Activated CD4-positive, alpha-beta T cell treated with anti-CD3 and anti-CD28 coated beads for 24 hours (primary cell): ENCODE measurements at places on chromosomes 7 and 10.

GRCh38 chr10:49526619-49527018, 12.3 kb downstream of the ERCC6 start:
- DNase-seq = no peak

- DNase-seq = no peak
Measured at GRCh38 chr10:124145109-124145870, 51.9 kb upstream of the CHST15 start.

DNA sequence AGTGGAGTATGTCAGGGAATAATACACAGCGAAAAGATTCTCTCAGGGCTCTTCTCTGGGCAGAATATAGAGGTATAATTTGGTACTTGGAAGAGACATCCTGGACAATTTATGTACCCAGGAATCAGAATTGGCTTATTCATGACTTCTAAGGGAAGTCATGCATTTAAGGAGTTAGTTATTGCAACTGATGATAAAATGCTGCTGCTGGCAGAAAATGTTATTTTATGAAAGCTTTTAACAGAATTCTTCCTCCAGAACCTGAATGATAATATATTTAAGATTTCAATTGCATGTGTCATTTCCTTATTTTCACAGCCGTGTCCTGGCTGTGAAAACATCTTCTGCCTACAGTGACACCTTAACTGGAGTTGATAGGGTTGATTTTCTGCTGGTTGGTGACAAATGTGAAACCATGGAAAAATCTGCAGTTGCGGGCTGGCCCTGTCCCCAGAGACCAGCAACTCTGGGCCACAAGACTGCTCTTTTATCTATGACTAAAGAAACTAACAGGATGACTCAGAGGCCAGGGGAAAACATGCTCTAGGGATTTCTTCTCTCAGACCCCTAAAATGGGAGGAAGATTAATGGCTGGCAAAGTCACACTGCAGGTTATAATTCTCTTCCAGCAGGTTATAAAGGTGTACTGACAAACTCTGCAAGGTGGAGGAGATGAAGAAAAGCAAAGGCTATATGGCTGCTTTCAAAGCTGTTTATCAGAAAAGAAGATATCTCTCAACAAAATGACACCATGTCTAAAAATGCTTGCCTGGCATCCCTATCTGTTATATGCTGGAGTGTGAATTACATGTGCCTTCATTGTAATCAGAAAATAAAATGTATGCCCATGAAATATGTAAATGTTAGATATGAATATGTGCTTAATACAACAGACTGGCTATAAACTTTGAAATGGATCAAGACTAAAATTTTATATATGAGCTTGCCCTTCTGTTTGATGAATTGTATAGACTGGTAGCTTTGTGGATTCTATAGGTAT, 12.1 kb upstream of the TRUB1 start:
- DNase-seq = no peak

- no peak for DNase-seq
Measured at GRCh38 chr7:157839672-157840167, 502.9 kb downstream of the DNAJB6 start.

GRCh38 chr10:75776738-75777504, 345.5 kb downstream of the LRMDA start:
- no peak for DNase-seq

DNA sequence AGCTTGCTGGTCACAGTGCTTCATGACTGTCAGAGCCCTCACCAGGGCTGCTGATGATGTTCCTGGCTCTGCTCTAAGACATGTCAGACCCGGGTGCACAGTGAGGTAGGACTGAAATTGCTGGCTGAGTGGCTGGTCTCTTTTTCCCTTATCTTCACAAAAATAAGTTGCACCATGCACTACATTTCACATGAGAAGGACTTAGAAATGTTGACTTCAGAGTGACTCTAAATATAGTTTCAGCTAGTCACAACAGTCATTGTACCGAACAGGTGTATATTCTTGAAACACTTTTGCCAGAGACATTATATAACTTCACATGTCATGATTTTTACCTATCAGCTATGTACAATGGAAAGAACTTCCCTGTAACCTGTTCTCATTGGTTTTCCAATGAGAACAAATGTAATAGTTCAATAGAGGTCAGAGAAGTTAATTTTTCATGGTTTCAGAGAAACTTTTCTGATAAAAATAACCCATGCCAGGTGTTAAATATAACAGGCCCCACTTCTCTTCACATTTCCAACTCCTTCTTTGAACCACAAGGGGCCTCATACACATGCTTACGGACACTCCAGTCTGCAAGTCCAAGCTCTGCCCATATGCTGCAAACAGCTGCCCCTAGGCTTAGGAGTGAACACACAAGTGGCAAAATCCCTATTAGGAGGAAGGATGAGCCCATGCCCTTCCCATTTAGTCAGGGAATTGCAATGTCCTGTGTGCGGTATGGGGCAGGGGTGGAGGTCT, 115.6 kb downstream of the CDK6 start:
- DNase-seq = no peak

DNA sequence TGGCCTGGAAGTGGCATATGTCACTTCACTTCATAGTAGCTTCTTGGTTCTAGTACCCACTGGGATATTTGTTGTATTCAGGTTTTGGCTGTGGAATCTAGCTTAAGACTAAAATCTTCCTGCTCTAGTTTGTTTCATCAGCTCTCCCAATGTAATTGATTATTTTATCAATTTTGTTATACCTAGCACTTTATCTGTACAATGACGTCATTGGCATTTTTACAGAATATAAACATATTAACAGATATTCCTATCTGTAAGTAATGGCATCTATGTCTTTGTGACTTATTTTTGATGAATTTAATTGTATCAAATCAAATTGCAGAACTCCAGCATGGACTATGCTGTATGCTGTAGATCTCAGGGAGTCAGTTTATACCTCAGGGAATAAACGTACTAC, 19.7 kb downstream of the KIAA1217 start:
- DNase-seq = no peak

DNA sequence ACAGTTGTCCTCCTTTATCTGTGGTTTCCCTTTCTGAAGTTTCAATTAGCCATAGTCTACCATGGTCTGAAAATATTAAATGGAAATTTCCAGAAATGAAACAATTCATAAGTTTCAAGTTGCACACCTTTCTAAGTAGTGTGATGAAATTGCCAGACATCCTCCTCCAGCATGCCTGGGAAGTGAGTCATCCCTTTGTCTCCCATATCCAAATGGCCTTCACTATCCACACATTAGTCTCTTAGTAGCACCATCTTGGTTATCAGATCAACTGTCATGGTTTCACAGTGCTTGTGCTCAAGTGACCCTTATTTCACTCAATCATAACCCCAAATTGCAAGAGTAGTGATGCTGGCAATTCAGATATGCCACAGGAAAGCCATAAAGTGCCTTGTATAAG, 83.4 kb upstream of the PPP1R9A start:
- DNase-seq = no peak

GRCh38 chr10:113329121-113329596, 223.7 kb upstream of the HABP2 start:
- no peak for DNase-seq

DNA sequence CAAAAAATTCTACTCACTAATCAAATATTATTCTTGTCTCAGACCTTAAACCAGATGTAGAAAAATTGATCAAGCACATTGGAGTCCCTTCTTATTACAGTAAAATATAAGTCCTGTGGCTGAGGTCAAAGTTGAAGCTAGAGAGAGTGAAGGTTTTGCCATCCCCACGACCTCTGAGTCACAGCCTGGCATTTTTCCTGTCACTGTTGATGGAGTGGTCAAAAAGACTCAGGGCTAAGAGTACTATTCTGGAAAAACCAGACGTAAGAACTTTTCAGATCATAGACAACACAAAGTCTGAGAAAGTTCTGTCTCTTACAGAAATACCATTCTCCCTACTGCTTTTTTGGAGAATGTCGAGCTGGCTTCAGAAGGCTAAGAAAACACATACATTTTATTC, 323.7 kb upstream of the ANKRD30A start:
- DNase-seq = no peak

DNA sequence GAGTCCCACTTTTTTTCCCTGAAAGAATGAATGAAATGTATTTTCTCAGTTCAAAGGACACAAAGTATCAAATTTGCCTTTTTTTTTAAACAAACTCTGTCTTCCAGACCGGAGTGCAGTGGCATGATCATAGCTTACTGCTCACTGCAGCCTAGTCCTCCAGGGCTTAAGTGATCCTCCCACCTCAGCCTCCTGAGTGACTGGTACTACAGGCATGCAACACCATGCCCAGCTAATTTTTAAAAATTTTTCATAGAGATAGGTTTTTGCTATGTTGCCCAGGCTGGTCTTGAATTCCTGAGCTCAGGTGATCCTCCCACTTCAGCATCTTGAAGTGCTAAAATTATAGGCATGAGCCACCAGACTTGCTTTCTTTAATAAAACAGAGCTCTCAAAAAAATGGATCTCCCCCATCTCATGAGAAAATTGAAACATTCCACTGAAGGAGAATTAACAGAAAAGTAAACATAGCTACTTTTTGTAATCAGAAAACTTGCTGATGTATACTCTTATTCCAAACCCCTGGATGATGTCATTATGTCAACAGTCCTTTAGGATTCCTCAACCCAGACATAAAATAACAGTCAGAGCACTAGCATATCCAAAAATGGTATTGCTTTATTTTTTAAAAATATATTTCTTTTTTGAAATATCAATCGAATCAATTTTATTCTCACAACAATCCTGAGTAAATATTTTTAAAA, 12.3 kb upstream of the TRDMT1 start:
- no peak for DNase-seq

GRCh38 chr10:78754269-78755062, 314.3 kb upstream of the ZMIZ1 start:
- no peak for DNase-seq

GRCh38 chr10:69315100-69315542, 36.8 kb downstream of the HK1 start:
- DNase-seq = no peak

DNA sequence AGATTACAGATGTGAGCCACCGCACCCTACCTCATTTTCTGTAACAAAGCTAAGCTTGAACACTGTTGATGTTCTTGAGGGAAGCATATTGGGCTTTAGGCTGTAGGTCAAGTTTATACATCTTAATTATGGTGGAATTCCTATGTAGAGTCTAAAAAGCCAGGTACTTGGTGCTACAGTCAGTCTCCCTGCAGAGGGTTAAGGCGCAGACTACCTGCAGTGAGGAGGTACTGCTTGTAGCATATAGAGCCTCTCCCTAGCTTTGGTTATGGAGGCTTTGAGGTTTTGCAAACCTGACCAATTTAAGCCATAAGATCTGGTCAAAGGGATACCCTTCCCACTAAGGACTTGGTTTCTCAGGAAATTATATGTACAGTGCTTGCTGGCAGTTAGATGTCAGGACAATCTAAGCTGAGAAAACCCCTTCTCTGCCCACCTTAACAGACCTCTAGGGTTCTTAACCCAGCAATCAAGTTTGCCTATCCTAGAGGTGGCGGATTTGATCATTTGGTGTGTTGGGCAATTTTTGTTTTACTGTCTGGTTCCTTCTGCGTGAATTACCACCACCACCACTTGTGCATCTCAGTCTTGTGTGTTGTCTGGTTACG, 6.0 kb downstream of the PPIA start:
- DNase-seq = no peak

DNA sequence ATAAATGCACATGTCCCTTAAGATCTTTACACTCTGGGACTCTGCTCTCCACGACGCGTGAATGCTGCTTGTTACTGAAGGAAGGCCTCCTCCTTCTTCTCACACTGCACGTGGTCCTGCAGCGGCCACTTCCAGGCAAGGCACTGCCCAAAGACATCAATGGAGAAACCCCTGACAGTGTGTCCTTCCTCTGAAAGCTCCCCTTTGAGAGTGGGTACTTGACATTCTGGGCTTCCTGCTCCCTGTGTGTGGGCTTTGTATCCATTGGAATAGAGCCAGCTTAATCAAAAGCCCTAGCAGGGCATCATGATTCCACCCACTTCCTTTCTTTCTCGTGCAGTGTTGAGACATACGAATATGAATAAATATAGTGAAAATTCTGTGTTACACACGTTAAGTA, 69.7 kb upstream of the STK17A start:
- no peak for DNase-seq

GRCh38 chr10:5488272-5489161, 10.9 kb downstream of the CALML5 start:
- no peak for DNase-seq

GRCh38 chr7:34844936-34845665, 187.1 kb downstream of the NPSR1 start:
- no peak for DNase-seq

GRCh38 chr7:94056796-94057207, 52.6 kb upstream of the BET1 start:
- DNase-seq = no peak

- no peak for DNase-seq
Measured at GRCh38 chr10:29820890-29821461, 186.2 kb upstream of the SVIL start.

DNA sequence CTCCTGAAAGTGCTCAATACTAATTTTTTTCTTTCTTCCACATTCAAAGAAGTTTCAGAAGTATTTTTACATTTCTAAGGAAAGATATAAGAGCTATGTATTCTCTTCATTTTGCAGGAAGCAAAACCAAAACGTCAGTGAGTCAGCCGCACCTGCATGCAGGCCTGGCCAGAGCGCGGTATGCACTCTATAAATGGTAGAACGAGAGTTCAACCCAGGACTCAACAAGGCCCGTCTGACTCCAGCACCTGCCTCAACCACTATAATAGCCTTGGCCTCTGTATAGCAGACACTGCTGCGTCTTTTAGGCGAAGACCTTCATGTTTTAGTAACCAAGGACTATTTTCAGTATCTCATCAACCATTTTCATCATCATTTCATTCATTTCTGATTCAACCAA, 113.2 kb downstream of the KMT2E start:
- DNase-seq = no peak

- no peak for DNase-seq
Measured at GRCh38 chr10:14146025-14146424, 184.7 kb downstream of the FRMD4A start.

DNA sequence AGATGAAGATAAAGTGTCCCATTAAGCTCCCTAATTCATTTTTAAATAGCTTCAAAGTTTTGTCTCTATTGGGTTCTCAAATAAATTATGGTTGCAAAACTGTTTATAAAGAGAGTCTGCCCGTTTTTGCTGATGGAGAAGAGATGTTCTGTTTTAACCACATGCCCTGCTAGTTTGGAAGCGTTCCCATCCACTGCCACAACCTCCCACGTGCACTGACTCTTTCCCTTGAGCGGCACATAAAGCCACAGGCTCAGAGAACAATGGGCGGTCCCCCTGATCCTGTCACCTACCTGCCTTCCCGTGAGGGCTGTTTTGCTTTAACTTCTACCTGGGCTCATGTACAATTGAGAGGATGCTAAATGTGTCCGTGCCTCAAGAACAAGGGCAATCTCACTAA, 65.5 kb downstream of the CPVL start:
- no peak for DNase-seq

- DNase-seq = no peak
Measured at GRCh38 chr10:88184543-88185297, 321.3 kb downstream of the PTEN start.

DNA sequence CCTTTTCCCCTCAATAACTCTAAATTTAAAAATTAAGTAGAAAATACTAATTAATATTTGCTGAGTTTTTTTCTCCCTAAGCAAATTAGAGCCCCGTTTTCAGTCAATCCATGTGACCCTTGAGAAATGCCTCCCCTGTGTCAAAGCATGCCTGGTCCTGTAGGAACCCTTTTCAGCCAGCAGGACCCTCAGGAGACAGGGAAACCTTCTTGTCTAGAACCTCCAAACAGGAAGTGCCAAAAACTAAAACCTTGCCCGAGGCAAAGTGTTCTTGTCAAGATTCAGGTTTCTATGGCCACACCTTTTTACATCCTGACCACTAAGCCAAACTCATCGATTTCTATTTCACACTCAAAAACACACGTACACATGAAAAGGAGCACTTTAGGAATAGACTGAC, 60.1 kb upstream of the NFE2L3 start:
- DNase-seq = no peak

- DNase-seq = peak; percentile 15
Measured at GRCh38 chr7:101410743-101411507, 48.2 kb downstream of the COL26A1 start.
